ENCODE measurements at places on chromosomes 16 and 17. TPM values are rescaled to one million over a fixed set of nuclear protein-coding genes. Genes with fewer than 3 reads are reported as not detected.

SLFN12L gene
- 1.3 TPM for total RNA-seq

DNA sequence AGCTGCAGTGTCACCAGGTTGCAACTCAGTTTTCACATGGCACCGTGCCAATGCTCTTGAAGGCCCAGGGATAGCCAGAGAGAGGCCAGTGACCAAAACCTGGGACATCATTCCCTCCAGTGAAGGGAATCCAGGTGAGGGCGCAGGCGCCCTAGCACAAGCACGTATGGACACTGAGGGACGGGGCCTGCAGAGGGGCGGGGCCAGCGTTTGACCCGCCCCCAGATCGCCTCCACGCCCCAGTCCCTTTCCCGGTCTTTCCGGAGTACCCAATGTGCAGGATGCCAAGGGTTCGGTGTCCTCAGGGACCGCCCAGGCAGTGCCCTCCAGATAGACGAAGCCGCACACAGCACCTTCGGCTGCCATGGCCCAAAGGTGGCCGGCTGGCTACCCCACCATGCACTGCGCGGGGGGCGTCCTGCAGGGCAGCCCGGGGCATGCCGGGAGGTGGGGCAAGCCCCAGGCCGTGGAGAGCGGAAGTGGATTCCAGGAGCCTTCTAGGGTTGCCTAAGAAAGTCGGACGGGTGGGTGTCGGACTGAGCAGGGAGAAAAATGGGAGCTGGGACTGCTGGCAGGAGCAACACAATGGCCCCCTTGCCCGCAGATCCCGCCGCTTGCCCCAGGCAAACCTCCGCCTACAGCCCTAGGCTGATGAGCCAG is 4.6 kb downstream of the SLC12A4 start:
- DNase-seq = peak; percentile 65

DNA sequence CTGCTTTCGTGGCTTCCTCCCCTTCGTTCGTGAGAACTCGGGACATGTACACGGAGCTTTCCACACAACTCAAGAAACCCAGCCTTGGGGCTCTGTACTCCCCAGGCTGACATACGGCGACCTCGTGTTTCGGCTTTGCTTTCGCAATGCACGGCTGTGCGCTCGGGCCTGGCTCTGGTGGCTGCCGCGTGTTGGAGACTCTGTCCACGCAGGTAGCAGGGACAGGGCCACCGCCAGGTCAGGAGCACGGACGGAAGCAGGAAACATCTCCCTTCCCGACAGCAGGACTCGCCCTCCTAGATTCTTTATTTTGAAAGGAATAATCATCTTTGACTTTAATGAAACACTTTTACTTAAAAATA is 17.3 kb downstream of the UTS2R start:
- DNase-seq = no peak

DUSP3 gene
- total RNA-seq = 149 TPM

GAA gene
- total RNA-seq = 48.7 TPM

GPRC5B gene
- 58.1 TPM for total RNA-seq

Measured in left cardiac atrium (tissue), 4 donors.